Uterine smooth muscle cell (primary cell): ENCODE measurements at places on chromosomes 13 and 19. TPM values are rescaled to one million over a fixed set of nuclear protein-coding genes. Genes with fewer than 3 reads are reported as not detected.

PALM3 gene
- total RNA-seq = 0.55 and 0.87 TPM in 2 replicates

IGFL4 gene
- under 0.01 TPM in 1 of 2 replicates, not detected in the other for total RNA-seq

ZNF211 gene
- 6.7 and 7.1 TPM in 2 replicates for total RNA-seq

ZNF564 gene
- 8.9 and 9.9 TPM in 2 replicates for total RNA-seq

KIR2DL3 gene
- total RNA-seq = not detected in 2 replicates

NANOS3 gene
- total RNA-seq = not detected in 2 replicates

MCEMP1 gene
- total RNA-seq = not detected in 2 replicates

ZNF606 gene
- 11.6 and 18.1 TPM in 2 replicates for total RNA-seq

TMEM59L gene
- 0.11 and 0.37 TPM in 2 replicates for total RNA-seq

PABPC3 gene
- total RNA-seq = 0.11 and 0.37 TPM in 2 replicates

ATP8B3 gene
- 1.9 and 2.7 TPM in 2 replicates for total RNA-seq

ODAD3 gene
- 0.22 and 0.37 TPM in 2 replicates for total RNA-seq

RPL18A gene
- 831 and 949 TPM in 2 replicates for total RNA-seq

CTXN1 gene
- 1.1 and 2.6 TPM in 2 replicates for total RNA-seq

EVI5L gene
- total RNA-seq = 12.3 and 23.0 TPM in 2 replicates

MRPL4 gene
- total RNA-seq = 22.2 and 27.1 TPM in 2 replicates

CGB2 gene
- not detected in 2 replicates for total RNA-seq
